ENCODE measurements at places on chromosomes 7 and 10. TPM values are rescaled to one million over a fixed set of nuclear protein-coding genes. Genes with fewer than 3 reads are reported as not detected.

The CPA1 gene
- polyA plus RNA-seq: 4.3 TPM

The EBLN1 gene
- not detected for polyA plus RNA-seq

The ABLIM1 gene
- 56.1 TPM for polyA plus RNA-seq

The SPDYE8 gene
- 0.26 TPM for polyA plus RNA-seq

- DNase-seq: no peak
These were observed 92.5 kb downstream of the KLF6 start for GRCh38 chr10:3692387-3692999.

DNA sequence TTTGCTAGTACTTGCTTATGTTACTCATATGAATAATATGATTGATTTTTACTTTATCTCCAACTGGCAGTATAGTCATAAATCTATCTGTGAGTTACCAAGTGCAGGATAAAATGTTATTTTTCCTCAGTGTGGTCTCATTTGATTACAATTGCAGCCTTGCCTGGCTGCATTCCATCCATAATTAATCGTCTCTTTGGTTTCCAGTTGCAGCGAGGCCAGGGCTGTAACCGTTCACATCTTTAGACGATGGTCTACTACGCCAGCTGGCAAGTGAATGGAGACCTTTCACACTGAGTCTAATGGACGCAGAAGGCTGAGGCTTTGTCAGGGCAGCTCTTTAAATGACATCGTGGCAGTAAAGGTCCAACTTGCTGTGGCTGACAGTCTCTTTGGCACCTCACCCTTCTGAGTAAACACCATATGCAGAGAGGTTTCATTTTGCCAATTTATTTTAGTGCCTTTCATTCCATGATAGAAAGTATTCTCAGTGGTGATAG is 84.0 kb downstream of the ARL4A start:
- peak; percentile 92 for DNase-seq

DNA sequence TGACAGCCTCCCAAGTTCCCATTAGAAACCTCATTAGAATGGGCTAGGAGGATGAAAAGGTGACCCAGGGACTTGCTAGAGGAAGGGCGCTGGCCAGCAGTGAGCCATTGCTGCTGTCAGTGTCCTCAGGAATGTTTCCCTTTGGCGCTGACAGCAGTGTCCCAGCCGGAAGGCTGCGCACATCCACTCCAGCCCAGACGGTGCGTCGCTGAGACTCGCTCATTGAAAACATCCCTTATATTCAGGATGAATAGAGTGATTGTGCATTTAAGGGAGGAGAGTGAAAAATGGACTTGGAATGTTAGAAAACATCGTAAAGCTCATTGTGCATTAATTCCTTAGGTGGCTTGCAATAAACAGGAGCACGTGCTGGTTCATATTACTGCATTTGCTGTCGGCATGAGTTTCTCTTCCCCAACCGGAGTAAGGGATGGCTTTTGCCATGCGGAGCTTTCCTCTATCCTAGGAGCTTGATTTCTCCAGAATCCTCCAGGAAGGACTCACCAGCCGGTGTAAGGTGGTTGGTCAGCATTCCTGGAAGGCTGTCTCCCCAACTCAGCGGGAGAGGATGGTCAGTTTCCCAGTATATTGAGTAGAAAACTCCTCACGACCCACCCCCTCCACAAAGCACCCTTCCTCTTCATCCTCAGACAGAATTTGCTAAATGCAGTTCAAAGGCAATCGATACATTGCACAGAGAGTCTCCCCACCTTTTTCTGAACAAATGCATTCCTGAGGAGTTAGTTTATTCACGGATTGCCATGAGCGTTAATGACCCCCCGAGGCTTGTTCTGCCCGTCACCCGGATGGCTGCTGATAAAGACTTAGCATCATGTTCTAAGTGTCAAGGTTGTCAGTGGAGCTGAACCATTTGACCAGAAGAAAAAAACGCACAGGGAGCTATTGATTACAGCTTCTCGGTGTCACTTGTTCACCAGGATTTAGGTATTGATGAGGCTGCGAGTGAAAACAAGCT is 201.8 kb downstream of the EBF3 start:
- DNase-seq: no peak

DNA sequence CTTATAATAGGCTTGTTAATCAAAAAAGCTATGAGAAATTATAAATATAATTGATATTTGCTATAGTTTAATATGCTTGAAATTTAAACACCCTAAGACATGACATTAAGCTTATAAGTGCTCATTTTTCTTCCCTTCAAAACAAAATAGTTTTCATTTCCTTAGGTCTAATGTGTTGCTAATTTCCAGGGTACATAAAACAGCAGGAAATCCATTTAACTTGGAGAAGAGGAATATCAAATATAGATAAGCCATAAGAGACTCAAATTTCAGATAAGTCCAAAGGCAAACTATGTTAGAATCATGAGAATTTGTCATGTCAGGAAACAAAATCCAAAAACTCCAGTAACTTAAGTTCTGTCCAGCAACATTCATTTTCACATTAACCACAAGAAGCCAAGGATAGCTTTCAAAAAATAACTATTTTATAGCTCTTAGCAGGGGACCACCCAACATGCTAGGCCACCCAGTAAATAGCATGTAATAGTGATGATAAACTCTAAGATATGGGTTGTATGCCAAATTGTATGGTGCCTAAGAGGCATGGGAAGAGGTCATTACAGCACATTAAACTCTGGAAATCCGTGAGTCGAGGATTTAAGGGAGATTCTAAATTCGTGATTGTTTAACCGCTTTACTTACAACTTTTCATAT is 298.1 kb downstream of the CRPPA start:
- DNase-seq: no peak

DNA sequence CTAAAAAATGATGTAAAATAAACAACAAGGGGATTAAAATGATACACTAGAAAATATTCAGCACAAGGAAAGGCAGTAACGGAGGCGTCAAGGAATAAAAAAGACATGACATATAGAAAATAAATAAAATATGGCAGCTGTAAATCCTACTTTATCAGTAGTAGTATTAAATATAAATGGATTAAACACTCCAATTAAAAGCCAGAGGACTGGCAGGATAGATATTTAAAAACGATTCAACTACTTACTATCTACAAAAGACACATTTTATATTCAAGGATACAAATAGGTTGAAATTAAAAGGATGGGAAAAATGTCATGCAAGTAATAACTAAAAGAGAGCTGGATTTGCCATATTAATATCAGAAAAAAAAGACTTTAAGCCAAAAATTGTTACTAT is 43.2 kb downstream of the FZD1 start:
- no peak for DNase-seq

DNA sequence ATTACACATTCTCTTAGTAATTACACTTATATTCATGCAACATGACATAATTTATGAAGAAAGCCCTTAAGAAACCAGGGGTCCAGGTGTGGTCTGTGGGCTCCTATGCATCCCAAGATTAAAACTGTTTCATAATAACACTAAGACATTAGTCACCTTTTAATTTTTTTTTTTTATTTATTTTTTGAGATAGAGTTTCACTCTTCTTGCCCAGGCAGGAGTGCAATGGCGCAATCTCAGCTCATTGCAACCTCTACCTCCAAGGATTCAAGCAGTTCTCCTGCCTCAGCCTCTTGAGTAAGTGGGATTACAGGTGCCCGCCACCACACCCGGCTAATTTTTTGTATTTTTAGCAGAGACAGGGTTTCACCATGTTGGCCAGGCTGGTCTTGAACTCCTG is 12.5 kb downstream of the GDI2 start:
- no peak for DNase-seq

GRCh38 chr10:71765176-71765904 is 8.0 kb downstream of the VSIR start:
- no peak for DNase-seq

DNA sequence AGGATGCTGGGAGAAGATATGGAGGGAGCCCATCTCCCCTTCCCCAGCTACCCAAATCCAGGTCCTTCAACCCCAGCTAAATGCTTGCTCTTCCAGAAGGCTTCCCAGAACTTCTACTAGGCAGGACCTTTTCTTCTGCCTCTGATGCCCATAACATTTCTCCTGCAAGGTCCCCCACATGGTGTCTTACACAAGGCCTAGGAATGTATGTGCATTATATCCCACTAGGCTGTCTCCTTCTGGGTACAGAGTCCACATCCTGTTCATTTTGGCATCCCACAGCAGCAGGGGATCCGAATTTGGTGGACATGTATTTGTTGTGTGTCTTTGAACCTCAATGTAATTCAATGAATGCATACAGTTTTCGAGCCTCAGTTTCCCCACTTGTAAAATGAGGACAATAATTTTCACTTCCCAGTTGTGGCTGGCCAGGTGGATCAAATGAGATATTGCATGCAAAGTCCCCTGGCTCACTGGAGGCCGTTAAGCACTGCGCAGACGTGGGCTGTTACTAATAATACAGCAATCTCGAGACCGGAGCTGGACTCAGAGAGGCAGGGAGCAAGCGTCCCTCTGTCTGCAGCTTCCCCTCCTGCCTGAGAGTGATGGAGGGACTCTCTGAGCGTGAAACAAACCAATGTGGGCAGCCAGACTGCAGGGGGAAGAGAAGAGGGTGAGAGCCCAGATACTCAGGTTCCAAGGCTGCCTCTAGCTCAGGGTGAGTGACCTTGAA is 18.6 kb upstream of the YWHAG start:
- peak; percentile 61 for DNase-seq

DNA sequence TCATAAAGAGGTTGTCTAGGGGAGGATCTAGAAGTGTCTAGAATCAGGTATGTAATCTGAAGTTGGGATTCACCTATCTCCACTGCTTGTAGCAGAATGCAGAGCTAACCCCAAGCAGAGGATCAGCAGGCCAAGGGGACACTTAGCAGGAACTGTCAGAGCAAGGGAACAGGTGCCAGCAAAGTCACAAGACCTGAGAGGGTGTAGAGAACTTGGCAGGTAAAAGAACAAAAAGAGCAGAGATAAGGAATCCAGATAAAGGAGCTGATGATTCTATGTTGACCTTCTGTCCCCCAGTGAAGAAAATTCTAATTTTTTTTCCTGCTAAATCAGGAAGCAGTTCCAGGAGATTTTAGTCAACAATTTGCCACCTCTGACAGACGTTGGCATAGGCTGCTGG is 91.4 kb upstream of the CCDC71L start:
- no peak for DNase-seq

- no peak for DNase-seq
These were observed 312.6 kb downstream of the PTPRN2 start for GRCh38 chr7:158274996-158275395.

GRCh38 chr10:108064746-108065260 is 900.3 kb upstream of the SORCS1 start:
- no peak for DNase-seq

- peak; percentile 86 for DNase-seq
These were observed 258.4 kb downstream of the SEMA3A start for GRCh38 chr7:83936056-83936708.

DNA sequence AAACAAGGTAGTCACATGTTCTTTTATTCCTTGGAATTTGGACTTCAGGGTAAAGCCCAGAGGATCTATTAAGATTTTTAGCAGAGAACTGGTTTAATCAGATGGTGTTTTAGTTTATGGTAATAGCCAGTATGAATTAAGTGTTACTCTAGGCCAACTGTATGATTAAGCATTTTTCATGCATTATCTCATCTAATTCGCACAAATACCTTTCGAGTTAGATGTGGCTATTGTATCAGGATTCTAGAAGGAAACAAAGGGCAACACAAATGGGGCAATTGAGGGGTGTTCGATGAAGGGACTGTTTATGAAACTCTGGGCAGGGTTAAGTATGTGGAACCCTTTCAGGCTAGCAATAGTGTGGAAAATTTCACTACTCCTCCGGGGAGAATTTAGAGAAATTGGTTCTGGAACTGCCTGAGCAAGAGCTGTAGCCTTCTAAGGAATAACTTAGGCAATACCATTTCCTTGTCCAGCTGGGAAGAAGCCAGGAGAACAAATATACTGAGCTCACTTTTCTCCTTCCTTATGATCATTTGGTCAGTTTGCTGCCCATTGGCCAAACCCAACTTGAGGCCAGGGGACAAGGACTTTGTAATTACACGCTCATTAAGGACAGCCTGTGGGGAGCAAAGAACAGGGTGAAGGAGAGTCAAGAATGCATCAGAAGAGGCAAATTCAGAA is 319.0 kb upstream of the FZD1 start:
- DNase-seq: peak; percentile 92

DNA sequence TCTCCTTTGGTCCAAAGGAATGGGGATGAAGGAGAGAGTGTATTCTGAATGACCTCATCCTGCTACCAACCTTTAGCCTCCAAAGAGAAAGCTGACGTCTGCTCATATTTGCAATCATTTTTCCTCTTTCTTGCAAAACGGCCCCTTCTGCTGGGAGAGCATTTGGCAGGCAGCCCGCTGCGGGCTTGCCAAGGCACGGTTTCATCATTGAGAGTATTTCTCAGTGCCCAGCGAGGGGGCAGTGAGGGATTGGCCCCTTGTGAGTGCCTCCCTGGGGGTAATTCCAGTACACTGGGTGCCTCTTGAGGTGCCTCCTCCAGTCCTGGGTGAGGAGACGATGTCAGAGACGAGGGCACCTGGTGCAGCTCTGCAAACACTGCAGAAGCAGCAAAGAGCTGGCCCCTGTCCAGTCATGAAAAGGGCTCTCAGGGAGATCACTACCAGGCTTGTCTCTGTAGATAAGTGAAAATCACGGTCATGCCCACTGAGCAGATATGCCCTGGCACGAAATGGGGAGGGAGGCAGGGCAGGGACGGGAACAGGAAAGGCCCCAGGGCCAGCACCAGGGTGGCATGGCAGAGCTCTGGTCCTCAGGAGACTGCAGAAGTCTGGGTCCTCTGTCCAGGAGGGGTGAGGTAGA is 48.7 kb upstream of the SHH start:
- DNase-seq: peak; percentile 22

GRCh38 chr7:27901028-27901760 is 161.2 kb downstream of the TAX1BP1 start:
- DNase-seq: peak; percentile 78

DNA sequence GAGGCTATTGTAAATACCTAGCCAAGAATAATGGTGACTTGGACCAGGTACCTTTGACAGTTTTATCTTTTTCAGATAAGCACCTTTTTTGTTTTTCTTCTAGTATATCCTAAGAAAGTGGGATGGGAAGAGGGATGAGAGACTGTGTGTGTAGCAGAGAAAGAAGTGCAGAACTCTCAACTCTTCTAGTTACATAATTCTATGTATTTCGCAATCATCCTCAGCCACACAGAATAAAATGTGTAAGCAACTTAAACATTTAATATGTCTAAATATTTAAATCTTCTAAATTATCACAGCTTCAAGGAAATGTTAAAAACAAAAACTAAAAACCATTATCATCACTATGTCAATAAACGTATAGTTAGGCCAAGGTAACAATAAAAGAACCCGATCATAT is 42.6 kb upstream of the GSAP start:
- no peak for DNase-seq

Measured in muscle of leg (tissue), 16 donors.